ENCODE measurements at places on chromosomes 6 and 20. TPM values are rescaled to one million over a fixed set of nuclear protein-coding genes. Genes with fewer than 3 reads are reported as not detected.

The HEY2 gene
- total RNA-seq: 4.3 TPM

DNA sequence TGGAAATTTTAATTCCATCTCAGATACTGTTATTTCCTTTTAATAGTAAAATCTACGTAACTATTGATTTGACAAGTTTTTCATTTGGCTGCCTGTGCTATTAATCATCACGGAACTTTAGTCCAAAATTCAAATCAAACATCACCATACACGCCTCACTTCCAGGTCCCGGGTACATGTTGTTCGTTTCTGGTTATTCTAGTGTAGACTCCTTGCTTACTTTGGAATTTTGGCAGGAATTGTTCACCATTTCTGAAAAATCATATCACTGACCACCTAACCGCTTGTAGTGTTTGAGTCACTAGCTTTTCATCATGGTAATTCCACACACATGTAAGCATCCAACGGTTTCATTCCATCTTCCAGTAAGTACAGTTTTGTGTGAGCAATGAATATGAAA, 98.0 kb upstream of the NHSL1 start:
- DNase-seq: no peak

The DSP gene
- 153 TPM for total RNA-seq

DNA sequence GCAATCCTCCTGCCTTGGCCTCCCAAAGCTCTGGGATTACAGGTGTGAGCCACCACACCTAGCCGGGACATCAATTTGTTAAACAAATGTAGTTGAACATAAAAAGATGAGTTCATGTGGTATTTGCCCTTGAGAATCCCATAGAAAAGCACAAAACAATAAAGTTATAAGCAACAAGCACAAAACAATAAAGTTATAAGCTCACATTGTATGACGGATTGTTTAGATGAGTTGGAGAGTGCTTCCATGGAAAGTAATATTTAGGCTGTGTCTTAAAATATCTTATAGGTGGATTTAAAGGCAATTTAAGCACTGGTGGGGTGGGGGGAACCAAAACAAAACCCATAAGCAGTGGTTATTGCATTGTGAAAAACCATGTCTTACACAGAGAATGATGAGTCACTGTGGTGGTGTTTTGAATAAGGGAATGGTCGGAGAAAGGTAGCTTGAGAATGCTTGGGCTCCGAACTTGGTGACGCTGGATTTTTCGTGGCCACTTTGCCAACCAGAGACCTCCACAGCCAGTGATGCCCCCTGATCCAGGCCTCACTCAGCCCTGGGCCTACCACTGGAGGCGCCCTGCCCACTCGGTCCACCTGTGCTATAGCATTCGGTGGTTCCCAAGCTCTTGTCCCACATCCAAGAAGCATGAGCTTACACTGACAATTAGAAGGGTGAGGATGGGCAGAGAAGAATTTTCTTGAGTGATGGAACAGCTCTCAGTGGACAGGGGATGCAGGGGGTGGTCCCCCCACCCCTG, 256.0 kb downstream of the CDKAL1 start:
- peak; percentile 53 for DNase-seq

The OOEP gene
- total RNA-seq: not detected

GRCh38 chr6:151149793-151150192, 90.0 kb upstream of the AKAP12 start:
- no peak for DNase-seq

DNA sequence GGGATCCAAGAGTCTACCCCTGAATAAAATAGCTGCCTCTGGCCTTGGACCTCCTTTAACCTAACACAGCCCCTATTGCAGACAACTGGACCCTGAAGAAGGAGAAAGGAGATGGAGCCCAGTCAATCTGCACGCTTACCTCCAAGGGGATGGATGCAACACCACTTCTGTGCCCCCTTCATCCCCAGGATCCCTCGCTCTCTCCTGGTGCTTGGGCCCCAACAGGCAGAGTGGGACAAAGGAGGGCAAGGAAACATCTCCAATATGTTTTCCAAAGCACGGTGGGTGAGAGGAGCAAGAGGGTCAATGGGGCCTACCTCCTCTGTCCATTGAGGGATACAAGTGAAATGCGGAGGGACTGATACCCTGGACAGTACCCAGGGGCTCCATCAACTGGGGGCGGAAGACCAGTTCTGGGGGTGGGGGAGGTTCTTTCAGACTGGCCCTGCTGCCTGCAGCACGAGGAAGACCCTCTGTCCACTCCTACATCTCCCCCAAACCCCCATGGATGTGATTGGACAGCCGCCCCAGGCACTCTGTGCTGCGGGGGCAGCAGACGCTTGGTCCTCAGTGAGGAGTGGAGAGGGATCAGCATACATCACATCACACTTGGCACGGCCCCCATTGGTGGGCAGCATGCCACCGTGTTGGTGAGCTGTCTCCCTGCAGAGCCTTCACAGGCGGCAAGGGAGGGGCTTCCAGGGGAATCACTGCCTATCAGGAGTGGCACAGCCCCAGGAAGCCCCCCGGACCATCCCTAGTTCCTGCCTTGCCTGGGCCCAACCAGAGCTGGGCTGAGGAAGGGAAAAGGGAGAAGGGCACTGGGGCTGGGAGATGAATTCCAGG, 70.6 kb downstream of the MRPL14 start:
- no peak for DNase-seq

Measured in endodermal cell (in vitro differentiated cells).